Cortex of kidney (tissue), 1 donor: ENCODE measurements at places on chromosomes 12 and 14.

GRCh38 chr12:105846331-105846730 lies 292.4 kb downstream of the NUAK1 start:
- no peak for DNase-seq

- no peak for DNase-seq
These were observed 307.2 kb downstream of the ADGRD1 start for GRCh38 chr12:131260954-131261353.

GRCh38 chr14:104446611-104447010 lies 133.0 kb upstream of the C14orf180 start:
- no peak for DNase-seq

DNA sequence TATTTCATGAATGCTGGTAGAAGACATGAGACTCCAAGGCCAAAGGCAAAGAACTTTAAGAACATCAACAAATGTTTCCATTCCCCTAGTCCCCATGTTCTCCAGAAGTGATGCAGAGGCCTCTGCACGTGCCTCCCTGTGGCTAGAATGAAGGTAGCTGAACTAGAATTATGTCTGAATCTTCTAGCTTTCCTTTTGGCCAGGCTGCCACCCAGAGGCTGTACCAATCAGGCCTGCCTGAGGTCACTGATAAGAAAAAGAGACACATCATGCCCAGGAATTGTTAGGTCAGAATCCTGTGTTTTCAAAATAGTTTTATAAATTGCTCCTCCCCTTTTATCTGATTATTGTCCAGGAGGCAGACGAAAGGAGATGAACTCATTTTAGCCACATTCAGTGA lies 188.0 kb upstream of the SLC16A7 start:
- DNase-seq, result no peak

DNA sequence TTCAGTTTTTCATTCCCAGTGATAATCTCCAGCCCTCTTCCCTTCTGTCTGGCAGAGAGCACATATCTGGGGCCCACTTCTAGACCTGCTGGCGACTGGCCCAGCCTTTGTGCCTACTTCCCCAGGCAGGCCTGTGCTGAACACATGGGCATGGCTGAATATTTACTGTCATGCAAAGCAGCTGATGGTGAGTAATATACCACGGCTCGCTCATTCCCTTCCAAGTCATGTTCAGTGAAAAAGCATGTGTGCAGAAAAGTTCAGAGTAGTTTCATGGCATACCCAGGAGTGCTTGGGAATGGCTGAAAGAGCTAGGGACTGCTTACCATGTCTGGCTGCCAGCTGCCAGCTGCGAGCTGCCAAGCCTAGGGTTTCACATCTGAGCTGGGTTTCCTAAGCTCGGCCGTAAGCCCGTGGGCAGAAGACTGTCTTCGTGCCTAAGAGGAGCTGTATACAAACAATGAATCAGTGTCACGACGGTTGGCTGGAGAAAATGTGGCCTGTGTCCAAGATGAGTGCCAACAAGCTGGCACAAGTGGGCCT lies 179.9 kb upstream of the PELI2 start:
- no peak for DNase-seq
